ENCODE measurements at places on chromosomes 6 and 20.

GRCh38 chr6:22940581-22941290, 371.4 kb downstream of the HDGFL1 start:
- no peak for DNase-seq

DNA sequence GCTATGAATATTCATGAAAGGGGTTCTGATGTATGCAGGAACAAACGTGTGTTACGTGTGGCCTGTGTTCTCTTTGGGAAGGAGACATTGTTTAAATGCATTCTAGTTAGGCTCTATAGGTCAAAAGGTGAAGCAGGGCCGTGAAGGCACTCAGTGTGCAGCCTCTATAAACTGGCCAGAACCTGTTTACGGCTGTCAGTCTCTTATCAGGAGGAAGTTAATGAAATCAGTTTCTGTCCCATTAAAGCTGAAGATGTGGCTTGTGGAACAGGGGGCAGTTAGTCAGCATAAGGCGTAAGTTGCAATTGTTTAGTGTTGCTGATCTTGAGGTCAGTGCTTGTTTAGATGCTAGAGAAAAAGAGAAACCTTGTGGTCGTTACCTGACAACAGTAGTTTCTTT, 111.5 kb upstream of the KCNG1 start:
- no peak for DNase-seq

DNA sequence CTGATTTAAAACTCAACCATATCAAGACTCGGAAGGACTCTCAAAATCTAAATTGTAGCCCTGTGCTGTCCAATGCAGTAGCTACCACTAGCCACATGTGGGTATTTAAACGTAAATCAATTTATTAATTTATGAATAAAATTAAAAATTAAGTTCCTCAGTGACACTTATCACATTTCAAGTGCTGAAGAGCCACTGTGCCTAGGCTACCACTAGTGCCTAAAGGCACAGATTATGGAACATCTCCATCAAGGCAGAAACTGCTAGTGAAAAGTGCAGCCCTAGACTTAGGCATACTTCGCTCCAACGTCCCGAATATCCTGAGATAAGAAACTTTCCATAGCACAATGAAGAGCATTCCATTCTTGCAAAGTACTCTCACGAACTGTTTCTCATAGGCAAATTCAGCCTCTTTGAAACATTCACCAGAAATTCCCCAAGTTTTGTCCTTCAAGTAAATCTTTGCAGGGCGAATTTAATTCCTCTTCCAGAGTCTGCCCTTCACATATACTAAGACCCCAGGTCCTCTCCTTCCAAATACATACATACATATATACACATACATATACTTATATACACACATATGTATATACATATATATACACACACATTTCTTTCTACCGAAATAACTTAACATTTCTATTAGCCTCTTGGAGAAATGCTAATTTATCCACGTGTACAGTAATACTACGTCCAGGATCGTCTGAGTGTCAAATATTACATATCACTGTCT, 1.3 kb downstream of the SUPT3H start:
- DNase-seq = no peak

GRCh38 chr20:58137651-58138265, 90.7 kb downstream of the ANKRD60 start:
- DNase-seq = no peak

- DNase-seq = peak; percentile 70
Measured at GRCh38 chr20:5127204-5127858, 523 bp downstream of the CDS2 start.

DNA sequence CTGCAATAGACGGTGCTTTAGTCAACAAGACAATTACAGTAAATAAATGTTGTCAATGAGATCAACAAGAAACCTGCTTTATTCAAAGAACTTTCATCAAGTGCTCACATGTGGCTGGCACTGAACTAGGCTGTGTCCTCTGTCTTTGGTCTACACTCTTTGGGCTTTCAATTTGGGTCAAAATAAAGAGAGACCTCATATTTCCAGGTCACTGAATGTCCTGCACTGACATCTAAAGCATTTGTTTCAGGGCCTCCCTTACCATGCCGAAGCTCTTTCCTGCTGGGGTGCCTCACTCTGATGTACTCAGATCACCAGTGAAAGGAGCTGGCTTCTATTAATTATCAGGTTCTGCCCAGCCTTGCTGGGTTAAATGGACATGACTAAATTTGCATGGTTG, 32.0 kb downstream of the PDE7B start:
- no peak for DNase-seq

- DNase-seq = no peak
Measured at GRCh38 chr6:43763812-43764522, 6.0 kb upstream of the VEGFA start.

DNA sequence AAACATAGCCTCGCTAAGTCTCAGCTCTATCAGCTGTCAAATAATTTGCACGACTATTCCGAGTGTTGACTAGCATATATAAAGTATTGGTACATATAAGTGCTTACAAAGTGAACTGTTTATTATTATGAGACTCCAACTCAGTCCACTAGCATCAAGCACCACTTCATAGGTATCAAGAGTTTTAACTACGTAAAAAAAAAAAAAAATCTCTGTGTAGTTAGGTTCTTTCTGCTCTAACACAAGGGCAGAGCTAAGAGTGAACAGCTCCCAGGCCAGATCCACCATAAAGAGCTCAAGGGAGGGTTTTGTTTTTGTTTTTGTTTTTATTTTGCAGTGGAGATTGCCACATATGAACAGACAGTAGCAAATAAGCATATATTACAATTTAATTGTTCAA, 309.8 kb upstream of the SGK1 start:
- no peak for DNase-seq

GRCh38 chr6:98324446-98324845, 509.9 kb upstream of the POU3F2 start:
- no peak for DNase-seq

DNA sequence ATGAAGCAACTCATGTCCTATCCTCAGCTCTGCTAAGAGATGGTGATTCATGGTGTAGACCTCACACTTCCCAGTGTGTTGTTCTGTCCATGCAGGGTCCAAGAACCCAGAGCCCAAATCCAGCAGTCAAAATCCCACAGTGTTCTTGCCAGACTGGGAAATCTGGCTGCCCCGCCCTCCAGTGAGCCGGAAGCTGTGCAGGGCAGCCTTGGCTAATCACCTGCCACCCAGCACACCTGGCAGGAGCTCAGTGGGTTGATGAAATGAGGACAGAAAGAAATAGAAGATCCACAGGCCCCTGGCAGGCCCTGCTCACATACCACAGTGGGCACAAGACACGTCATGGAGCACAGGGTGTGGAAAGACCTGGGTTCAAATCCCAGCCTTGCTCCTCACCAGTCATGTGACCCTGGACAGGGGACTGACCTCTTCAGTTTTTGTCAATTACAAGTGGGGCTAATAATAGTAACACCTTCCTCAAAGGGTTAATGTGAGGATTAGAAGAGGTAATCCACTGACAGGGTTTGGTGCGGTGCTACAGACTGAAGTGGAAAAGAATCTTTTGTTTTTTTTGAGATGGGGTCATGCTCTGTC, 13.6 kb upstream of the GUCA1A start:
- no peak for DNase-seq

DNA sequence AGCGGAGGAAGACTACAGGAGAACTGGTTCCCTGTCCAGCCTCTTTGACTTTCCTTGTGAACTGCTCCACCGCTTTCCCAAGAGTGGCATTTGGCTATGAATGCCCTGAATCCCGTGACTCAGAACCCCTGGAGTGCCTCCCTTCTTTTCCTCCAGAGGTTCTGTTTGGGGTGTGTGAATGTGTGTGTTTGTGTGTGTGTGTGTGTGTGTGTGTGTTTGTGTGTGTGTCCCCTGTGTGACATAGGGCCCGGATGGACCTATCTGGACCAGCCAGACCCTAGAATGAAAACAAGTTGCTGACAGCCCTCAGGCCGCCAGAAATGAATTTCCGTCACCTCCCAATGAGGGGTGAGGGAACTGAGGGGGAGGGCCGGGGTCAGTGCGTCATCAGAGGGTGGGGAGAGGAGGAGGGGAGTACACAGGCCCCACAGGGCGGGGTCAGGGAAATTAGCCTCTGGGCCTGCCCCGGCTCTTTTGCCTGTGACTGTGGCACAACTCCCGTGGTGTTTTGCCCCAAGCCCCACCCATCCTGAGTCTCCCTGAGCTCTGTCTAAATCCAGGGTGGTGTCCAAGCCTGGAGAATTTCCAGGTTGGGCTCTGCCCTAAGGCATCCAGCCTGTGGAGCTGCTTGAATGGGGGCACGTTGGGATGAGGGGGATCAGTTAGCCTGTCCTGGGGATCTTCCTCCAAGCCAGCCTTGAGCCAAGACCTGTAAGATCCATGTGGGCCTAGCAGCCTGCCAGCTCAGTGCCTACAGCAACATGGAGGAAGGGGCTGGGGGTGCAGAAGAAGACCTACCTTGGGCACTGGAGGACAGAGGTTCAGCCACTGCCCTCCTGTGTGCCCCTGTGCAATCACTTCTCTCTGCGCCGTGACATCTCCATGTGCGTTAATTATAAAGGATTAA, 15.2 kb upstream of the MRPS18A start:
- DNase-seq = no peak

DNA sequence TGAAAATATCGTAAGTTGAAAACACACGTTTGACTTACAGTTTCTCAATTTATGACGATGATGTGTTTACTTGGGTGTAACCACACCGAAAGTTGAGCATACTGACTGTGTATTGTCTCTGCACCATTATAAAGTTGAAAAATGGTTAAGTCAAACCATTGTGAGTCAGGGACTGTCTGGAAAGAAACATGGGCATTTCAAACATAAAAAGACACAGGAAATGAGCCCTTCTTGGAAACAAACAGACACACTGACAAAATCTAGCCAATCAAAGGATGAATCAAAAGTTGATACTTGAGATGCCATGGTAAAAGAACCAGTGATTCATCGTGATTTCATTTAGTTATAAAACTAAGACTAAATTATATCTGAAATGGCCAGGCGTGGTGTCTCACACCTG, 5.3 kb downstream of the POPDC3 start:
- DNase-seq = no peak

- DNase-seq = no peak
Measured at GRCh38 chr20:19341348-19342053, 129.1 kb downstream of the SLC24A3 start.

DNA sequence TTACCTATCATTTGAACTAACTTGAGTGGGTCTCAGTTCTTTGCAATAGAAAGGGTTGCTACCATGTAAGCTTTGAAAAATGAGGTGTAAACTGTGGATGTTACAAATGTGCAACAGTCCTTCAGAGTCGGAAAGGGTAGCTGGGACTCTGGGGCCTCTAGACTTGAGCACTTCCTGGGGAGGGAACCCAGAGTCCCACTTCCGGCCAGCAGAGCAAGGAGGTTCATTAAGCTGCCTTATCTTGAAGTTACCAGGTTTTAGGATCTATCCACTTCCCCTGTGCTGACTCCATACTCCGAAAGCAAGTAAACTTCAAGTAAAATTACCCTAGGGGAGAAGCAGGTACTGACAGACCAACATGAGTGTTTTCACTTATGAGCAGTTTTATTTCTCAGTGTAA, 9.4 kb downstream of the TRIM10 start:
- no peak for DNase-seq

DNA sequence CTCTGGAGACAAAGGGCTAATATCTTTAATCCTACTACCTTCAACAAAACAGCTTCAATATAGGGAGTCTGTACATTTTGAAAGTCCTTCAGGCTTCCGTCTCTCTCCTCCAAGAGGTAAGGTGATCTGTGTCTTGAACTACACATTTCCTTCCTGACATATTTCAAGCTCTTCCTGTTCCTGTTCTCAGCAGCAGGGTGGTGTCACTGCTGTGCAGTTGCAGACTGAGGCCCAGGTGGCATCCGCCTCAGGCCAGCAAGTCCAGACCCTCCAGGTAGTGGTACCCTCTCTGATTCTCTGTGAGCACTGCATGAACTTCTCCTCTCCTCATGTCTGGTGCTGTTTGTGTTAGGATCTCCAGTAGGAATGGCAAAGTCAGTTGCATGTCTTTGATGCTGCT, 7.8 kb downstream of the NFYA start:
- peak; percentile 43 for DNase-seq

DNA sequence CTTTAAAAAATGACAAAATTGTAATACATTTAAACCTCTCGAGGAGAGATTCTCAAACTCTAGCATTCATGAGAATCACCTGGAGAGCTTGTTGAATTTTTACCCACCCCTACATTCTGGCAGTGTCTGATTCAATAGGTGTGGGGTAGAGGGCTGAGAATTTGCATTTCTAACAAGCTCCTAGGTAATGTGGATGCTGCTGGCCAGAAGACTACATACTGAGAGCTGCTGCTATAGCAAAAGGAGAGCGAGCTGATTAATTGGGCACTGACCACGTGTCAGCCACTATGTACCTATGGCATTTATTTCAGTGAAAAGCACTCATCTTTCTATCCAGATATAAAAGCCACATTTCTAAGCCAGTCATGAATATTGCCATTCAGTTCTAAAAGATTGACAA, 169.0 kb upstream of the NRSN1 start:
- no peak for DNase-seq

DNA sequence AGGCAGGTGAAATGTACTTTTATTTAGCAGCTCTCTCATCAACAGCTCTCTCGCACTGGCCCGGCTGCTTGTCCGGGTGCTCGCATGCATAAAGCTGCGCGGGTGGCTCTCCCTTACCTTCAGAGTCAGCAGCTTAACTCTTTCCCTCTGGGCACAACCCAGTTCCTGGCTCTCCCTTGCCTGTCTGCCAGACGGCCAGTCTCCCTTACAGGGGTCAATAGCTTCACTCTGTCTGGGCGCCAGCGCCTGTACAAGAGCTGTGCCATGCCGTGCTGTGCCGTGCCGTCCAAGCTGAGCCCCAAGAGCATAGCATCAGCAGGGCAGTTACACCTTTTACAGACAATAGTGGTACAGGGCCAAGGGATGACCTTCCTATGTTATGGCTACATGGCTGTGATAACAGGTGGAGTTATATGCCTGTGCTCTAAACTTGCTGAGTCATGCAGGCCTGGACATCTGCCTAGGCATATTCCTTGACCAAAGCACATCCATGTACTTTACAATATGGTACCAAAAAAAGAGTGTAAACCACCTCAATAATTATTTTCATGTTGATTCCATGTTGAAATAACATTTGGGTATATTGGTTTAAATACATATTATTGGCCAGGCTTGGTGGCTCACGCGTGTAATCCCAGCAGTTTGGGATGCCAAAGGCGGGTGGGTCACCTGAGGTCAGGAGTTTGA, 47.9 kb downstream of the BLTP3A start:
- no peak for DNase-seq

GRCh38 chr6:44956396-44956795, 371.7 kb upstream of the RUNX2 start:
- DNase-seq = no peak

DNA sequence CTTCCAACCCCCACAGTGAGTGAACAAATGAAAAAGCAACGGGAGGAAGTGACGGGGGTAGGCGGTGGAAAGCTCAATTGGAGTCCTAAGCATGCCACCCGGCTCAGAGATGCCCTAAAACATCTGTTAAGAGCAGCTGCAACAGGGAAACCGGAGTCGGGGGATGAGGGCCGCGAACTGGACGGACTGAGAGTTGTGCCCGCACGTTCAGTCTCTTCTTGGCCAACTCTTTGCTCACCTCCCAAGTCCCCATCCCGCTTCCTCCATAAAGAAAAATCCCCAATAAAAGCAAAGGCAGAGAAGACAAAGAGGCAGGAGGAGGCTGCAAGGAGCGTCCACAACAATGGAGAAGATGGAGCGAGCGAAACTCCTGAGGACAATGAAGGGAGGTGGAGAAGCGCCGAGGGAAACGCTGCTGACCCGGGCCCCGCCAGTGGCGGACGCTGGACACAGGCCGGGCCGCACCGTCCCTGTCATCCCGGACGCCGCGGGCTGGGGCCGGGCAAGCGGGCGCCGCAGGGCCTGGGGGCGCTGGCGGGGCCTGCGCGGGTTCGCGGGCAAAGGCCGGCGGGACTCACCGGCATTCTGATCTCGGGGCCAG, 600 bp downstream of the SEC63 start:
- DNase-seq = peak; percentile 61

Measured in activated naive CD8-positive, alpha-beta T cell treated with anti-CD3 and anti-CD28 coated beads, Interleukin-2, amount 10 ng/mL, durations not matched to agents 7 days and 5 days (primary cell).